ENCODE measurements at places on chromosomes 4 and X. TPM values are rescaled to one million over a fixed set of nuclear protein-coding genes. Genes with fewer than 3 reads are reported as not detected.

The PGAM4 gene
- total RNA-seq = 0.83 TPM

The FAM47E gene
- not detected for total RNA-seq

The NKAP gene
- 10.6 TPM for total RNA-seq

The YTHDC1 gene
- 86.0 TPM for total RNA-seq

The NAT8L gene
- total RNA-seq = 5.1 TPM

The KLF8 gene
- total RNA-seq = 13.5 TPM

The GNRHR gene
- total RNA-seq = not detected

The TRIM75 gene
- total RNA-seq = not detected

The RHOXF1 gene
- total RNA-seq = 0.29 TPM

The EREG gene
- total RNA-seq = not detected

The CT47B1 gene
- total RNA-seq = not detected

The TCEAL5 gene
- total RNA-seq = not detected

The SH3RF1 gene
- 0.07 TPM for total RNA-seq

The PDGFRA gene
- total RNA-seq = 2.0 TPM

The GJB1 gene
- total RNA-seq = not detected

The ARMCX4 gene
- 2.6 TPM for total RNA-seq

The TRAM1L1 gene
- not detected for total RNA-seq

The ACSL4 gene
- 42.9 TPM for total RNA-seq

The ARR3 gene
- not detected for total RNA-seq

The RNF128 gene
- total RNA-seq = not detected

The DRP2 gene
- total RNA-seq = 0.69 TPM

The ARX gene
- total RNA-seq = not detected

The GABRG1 gene
- total RNA-seq = not detected

The GLOD5 gene
- not detected for total RNA-seq

The FRAS1 gene
- total RNA-seq = not detected

The ARSD gene
- total RNA-seq = 4.1 TPM

The STARD8 gene
- total RNA-seq = 2.1 TPM

The TRIM60 gene
- total RNA-seq = not detected

The BGN gene
- total RNA-seq = not detected

The MAGEB4 gene
- total RNA-seq = not detected
